ENCODE measurements at places on chromosomes 4 and X. TPM values are rescaled to one million over a fixed set of nuclear protein-coding genes. Genes with fewer than 3 reads are reported as not detected.

- DNase-seq: no peak
Observed at GRCh38 chr4:152709675-152710438, 30.1 kb upstream of the TMEM154 start.

GRCh38 chr4:153495480-153496193 is 29.5 kb downstream of the TMEM131L start:
- no peak for DNase-seq

DNA sequence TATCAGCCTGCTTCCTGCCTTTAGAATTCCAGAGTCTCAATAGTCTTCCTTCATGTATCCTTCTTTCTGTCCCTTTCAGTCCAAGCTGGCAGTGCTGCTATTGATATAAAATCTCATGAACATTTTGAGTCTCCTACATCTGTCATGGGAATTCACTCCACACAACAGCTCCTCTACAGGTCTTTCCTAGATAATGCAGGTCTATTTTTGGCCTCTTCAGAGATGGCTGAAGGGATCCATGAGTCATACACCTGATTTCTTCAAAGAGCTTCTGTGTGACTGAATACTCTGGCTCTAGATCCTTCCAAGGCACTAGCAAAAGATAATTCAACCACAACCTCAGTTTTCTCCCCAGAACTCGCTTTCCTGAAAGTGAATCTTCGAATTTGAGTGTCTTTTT is 115.4 kb downstream of the STPG2 start:
- DNase-seq: no peak

DNA sequence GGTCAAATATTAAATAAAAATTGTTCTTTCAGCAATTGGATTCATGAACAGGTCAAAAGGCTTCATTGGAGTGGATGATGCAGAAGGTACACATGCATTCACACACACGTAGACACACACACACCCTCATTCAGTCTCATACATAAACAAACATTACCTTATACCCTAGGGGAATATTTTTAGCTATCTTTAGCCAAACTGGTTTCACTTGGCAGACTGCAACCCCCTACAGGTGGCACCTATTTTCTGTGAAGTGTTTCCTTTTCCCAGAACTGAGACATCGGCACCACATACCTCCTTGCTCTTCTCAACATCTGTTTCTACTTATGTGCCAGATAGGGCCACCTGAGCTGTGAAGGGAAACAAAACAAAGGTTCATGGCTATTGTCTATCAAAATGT is 18.5 kb upstream of the KDR start:
- no peak for DNase-seq

DNA sequence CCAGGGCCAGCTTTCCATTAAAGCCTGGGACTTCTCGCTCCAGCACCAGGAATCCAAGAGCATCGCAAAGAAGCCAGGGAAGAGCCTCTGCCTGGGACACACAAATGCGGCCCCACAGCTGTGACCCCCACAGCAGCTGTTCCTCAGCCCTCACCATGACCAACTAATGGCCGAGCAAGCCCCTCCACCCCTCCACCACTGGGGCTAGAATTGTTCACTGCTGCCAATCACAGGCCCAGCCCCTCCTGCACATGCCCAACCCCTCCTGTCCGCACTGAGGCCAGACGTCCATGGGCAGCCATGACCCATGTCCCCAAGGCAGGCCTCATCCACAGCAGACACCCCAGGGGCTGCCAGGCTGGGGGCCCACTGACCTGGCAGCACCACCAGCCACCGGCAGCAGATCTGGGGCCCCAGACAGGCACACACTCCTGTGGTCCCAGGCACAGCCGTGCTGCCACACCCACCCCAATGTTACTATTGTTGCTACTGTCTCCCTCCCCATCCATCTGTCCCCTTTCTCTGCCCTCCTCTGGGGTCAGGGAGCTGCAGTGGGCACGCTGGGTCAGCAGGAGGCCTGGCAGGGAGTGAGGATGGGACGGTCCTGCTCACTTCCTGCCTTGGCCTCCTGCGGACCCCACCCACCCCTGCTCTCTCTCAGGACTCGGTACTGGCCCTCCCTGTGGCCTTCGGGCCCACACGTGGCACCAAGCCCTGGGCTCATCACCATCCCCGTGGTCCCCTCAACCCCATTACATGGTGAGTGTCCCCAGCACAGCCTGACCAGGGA is 56.0 kb downstream of the ZFYVE28 start:
- DNase-seq: no peak

The PDE6B gene
- 2.8 TPM for total RNA-seq

The FAM184B gene
- under 0.01 TPM for total RNA-seq

- no peak for DNase-seq
Observed at GRCh38 chr4:111031596-111031995, 408.7 kb upstream of the PITX2 start.

GRCh38 chrX:17547658-17548057 is 172.7 kb downstream of the NHS start:
- DNase-seq: peak; percentile 86

DNA sequence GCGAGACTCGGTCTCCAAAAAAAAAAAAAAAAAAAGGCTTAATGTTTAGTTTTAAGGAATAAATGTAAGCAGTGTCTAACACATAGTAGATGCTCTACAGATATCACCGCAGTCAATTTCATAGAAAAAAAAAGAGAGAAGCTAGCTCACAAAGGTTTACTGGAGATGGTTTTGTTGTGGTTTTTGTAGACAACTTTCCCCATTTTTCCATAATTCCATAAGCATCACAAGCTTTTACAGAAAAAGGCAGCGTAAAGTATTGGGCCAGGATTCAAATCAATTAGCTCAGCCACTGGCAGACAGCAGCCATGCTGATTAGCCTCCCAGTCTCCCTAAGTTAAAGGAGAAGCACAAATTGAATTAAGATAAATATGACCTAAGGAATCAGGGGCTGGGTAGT is 1.5 kb downstream of the GRSF1 start:
- peak; percentile 39 for DNase-seq

The MID2 gene
- 17.2 TPM for total RNA-seq

The TMPRSS11B gene
- total RNA-seq: not detected

The GPC4 gene
- 2.8 TPM for total RNA-seq

DNA sequence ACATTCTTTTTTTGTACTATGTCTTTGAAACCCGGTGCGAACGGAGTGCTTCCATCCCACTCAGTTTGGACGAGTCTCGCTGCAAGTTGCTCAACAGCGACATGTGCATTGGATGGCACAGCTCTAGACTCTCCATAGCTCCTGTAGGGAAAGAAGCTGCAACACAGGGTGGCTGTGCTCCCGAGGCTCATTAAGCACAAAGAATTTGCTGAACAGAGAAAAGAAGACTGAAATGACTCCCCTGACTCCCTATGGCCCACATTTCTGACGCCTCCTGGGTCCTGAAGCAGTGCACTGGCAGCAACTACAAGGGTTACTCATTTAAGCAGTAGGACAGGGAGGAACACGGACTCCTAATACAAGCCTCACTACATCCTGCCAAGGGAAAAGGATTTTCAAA is 127.4 kb downstream of the SH3RF1 start:
- no peak for DNase-seq

The TMEM271 gene
- not detected for total RNA-seq

DNA sequence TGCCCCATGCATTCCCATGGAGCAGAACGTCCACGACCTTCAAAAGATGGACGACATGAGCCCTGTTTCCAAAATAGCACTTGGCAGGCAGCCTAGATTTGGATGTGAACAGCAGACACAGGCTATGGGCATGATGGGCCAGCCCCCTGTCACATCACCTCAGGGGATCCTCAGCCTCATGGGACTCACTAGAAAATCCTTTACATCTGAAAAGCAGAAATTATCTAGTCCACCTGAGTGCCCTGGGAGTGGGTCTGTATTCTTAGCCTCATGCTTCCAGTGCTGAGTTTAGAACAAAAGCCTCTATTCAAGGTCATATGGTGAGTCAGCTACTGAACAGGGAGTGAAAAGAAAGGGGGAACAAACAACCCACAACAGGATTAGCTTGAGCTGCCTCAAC is 35.8 kb downstream of the GRIA3 start:
- DNase-seq: peak; percentile 37

DNA sequence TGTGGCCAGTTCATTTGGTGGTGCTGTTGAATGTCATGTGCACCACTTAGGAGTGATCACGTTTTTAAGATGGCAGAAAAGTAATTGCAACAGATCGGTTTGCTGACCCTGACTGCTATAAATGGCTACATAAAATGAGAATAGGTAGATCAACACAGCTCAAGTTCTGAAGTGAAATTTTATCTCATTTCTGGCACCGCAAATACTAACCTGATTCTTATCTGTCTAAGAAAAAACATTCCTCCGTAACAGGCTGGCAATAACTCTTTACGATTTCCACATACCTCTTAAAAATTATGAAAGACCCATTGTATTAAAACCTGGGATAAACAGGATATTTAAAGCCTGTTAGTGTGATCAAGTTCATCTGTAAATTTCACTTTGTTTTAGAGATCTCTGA is 387.5 kb downstream of the PDGFC start:
- no peak for DNase-seq

The CAPN6 gene
- total RNA-seq: not detected

- DNase-seq: no peak
Observed at GRCh38 chr4:163264934-163265333, 67.5 kb downstream of the NPY1R start.

GRCh38 chr4:188492886-188493285 is 353.6 kb downstream of the TRIML1 start:
- DNase-seq: no peak

- DNase-seq: no peak
Observed at GRCh38 chr4:167642250-167642649, 408.0 kb upstream of the SPOCK3 start.

The CT83 gene
- total RNA-seq: not detected
